ENCODE measurements at places on chromosomes 13 and 19.
A peak's percentile ranks its signal among the peaks of the same experiment; 100 is the strongest.

- no peak for DNase-seq
Observed at GRCh38 chr13:61833228-61833627, 417.6 kb upstream of the PCDH20 start.

GRCh38 chr19:47391510-47392223 is 27.7 kb downstream of the MEIS3 start:
- peak; percentile 68 for DNase-seq

DNA sequence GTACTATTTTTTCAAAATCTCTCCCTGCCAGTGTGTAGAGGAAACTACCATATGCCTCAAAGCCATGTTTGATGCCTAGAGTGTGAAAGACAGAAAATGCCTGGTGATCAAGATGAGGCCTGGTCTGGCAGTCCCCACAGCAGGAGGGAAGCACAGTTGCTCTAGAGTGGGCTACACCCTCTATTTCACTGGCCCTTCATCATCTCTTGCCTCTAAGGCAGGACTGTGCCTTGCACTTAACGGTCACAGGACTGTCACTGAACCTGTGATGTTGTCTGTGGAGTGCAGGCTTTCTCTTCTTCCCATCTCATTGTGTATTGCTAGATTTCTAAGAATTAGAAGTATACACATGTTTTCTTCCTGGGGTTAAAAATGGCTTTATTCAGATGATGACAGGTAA is 16.3 kb downstream of the POLR1D start:
- DNase-seq: no peak

DNA sequence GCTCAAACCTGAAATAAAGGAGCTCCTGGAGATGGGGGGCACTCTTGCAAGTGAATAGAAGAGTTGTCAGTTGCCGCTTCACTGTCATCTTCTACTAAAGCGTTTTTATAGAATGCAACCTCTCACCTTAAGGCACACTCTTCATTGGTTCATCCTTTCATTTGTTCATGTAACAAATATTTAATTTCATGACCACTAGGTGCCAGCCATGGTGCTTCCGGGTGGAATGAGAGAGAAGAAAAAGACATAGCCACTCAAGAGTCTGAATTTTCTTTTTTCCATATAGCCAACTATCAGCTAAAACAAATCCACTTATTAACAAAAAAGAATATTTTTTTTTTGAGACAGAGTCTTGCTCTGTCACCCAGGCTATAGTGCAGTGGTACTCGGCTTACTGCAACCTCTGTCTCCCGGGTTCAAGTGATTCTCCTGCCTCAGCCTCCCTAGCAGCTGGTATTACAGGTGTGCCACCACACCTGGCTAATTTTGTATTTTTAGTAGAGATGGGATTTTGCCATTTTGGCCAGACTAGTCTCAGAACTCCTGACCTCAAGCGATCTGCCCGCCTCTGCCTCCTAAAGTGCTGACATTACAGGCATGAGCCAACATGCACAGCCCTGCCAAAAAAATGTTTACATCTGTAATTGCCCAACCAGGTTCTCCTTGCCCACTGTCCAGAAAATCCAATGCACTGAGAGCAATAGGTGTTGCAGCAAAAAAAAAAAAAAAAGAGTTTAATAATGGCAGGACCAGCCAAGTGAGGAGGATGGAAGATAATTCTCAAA is 22.1 kb upstream of the SACS start:
- DNase-seq: no peak

- DNase-seq: no peak
Observed at GRCh38 chr19:47671499-47671898, 41.7 kb upstream of the EHD2 start.

DNA sequence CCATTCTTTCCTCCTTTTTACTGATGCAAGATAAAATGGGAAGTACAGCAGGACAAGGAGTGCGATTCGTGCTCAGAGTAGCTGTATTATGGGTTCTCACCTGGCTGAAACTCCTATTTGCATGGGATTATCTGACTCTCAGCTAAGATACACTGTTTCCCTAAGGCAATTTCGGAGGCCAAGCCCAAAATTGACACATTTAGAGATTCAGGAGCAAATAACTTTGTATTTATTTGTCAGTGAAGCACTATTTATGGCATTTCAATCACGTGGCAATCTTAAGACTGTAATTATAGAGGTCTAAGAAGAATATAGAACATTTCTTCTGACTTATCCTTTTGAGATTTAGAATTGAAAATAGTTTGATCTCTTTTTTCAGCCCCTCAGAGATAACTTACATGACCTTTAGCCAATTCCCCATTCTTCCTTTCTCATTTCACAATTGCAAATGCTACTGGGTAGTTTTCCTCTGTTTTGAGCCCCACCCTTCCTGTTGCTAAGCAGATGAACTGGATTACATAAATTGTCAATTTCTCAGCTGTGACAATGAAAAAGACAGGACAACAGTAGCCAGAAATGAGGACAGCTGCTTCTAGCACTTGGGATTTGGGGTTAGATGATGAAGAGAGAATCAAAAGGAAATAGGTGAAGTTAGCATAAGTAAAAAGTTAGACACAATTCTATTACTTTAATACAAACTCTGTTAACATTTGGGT is 122.7 kb upstream of the FRY start:
- DNase-seq: no peak

DNA sequence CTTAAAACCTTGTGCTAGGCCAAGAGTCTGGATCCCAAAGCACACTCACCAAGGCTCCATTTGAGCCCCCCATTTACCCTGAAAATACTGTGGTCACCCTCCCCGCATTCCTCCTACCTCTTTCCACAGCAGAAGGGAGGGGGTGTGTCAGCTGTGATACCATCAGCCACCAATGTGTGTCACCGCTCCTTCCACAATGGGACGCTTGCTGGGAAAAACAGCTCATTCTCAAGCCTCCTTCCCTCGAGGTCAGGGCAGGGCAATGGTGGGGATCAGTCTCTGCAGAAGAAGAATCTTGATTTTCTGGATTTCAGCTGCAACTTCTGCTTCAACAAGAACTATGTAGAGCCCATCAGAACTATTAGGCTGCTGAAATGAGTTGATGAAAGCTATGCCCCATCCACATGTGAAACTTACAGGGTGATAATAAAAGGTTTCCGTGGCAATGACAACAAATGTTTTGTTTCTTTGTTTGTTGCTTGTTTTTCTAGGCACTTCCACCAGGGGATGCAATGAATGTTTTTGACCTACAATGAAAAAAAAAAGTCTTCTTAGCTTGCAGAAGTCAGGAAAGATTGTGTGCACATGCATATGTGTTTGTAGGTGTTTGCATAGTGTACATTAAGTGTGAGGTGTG is 26.4 kb upstream of the ZNF507 start:
- DNase-seq: no peak

GRCh38 chr13:71759651-71760511 is 107.1 kb downstream of the DACH1 start:
- DNase-seq: no peak

DNA sequence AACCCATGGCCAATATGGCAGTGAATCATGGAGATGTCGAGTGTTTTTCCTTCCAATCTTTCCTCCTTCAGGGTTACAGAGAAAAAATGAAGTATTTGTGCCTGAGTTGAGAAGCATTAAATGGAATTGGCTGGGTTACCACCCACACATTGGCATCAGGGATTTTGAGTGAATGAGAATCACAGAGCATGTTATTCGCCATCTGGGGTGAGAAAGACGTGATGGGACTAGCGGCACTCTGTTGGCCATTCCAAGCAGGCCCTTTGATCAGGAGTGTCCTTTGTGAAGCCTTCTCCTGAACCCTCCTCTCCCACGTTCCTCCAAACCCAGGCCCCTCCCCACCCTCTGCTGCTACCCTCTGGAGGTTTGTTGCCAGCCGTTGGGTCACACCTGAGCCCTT is 84.2 kb upstream of the PCDH8 start:
- DNase-seq: no peak

GRCh38 chr19:12880551-12881171 is 588 bp downstream of the DNASE2 start:
- no peak for DNase-seq

DNA sequence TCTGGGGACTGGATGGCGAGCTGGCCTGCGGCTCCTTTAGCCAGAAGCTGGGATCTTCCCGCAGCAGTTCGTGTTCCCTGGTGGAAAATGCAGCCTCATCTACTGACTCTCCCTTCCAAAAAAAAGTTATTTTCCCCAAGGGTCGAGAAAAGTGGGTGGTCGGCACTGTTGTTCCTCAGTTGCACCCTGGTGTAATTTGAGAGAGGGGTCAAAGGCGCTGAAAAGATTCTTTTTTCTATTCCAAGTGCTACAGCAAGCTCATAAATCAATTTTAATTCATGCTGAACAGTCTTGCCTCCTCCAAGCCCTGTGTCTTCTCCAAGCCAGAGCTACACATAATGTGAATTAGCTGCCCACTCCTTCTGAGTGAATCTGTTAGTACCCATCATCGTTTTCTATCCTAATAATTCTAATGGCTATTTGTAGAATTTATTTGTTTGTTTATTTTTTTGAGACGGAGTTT is 774 bp downstream of the SLC25A15 start:
- DNase-seq: no peak

GRCh38 chr13:102128216-102128810 is 273.5 kb downstream of the FGF14 start:
- DNase-seq: no peak

GRCh38 chr13:23504180-23504579 is 66.0 kb upstream of the TNFRSF19 start:
- no peak for DNase-seq

DNA sequence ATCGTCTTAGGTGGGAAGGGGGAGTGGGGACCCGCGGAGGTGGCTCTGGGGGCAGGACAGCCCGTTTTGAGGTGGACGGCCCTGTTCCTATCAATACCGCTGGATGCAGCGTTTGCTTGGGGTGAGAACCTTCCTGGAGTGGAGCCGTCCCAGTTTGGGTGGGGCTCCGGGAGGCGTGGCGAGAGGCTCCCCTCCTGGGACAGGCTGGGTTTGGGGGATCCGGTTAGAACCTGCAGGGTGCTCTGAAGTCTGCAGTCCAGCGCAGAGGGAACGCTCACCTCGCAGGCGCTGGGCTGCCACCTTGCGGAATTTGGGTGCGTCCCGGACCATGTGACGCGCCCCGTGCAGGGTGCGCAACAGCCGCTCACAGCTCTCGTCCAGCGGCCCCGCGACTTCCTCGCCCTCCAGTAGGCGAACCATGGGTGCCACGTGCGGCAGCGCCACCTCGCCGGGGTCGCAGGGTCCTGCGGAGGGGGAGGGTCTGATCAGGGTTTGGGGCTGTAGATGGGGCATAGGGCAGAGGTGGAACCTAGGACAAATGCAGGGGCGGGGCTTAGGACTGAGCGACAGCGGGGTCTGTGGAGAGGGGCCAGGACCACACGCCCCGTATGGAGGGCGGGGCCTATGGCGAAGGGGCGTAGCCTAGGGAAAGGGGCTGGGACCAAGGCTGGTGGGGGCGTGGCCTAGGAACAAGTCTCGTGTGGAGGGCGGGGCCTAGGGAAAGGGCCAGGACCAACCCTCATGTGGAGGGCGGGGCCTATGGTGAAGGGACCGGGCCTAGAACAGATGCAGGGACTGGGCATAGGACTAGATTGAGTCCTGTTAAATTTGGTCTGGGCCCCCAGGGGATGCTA is 13.8 kb downstream of the SH2D3A start:
- no peak for DNase-seq

DNA sequence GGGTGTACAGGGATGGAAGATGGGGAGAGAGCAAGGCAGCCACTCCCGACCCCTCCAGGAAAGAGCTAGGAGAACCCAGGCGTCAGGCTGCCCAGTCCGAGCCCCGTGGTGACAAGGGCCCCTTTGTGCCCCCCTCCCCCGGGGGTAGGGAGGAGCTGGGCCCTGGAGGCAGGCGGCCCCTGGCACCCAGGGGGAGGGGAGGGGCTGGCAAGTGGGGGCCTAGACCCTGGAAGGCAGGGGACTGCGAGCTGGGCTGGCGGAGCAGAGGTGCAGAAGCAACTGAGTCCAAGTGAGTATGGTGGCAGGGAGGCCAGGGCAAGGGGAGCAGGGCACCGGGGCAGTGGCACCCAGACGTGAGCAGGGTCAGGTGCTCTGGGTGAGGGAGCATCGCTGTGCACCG is at the start of gene MAG:
Gene MAG, plus strand, starts transcription at position 246 of the 400 bp plus-strand sequence. CDS start 3,248 bp downstream, outside the sequence.
- peak; percentile 92 for DNase-seq

GRCh38 chr19:17170538-17171297 is 44.4 kb upstream of the USE1 start:
- no peak for DNase-seq

- no peak for DNase-seq
Observed at GRCh38 chr19:12733369-12734214, 892 bp downstream of the TRIR start.

- peak; percentile 88 for DNase-seq
Observed at GRCh38 chr19:56477429-56478338, 539 bp upstream of the ZNF667 start.

DNA sequence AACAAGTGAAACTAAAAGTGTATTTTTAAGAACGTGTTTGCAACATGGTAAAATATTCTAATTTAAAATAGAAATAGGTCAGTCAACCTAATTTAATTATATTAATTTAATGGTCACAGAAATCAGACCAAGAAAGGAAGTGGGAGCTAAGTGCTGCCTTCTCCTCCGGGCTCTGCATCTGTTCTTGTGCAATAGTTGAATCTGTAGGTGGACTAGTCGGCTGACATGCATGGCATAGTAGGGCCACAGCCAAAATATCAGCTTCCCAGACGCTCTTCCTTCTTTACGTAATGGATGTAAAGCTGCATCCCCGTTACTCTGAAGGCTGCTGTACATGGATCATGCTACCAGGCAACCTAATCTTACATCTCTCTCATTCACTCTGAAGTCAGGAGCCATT is 47.3 kb downstream of the COL4A1 start:
- no peak for DNase-seq

DNA sequence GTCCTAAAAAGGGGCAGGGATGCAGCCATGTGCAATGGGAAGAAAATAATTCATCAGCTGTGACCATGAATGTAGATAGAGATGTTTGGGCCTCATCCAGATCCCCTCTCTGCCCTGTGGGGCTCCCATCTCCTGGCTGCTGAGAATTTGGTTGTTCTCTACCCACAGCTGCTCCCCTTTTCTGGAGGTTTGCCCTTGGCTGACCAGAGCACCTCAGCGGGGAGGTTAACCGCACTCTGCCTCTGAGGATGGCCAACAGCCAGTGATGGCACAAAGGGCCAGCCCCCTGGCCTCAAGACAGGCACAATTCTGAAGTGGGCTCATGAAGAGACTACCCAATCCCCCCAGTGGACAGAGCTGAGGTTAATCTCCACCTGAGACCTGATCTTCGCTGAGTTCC is 61.5 kb upstream of the SERP2 start:
- no peak for DNase-seq

GRCh38 chr19:11234486-11235075 is 4.8 kb upstream of the ANGPTL8 start:
- DNase-seq: no peak

- DNase-seq: no peak
Observed at GRCh38 chr13:21594715-21595545, 9.0 kb downstream of the MICU2 start.

DNA sequence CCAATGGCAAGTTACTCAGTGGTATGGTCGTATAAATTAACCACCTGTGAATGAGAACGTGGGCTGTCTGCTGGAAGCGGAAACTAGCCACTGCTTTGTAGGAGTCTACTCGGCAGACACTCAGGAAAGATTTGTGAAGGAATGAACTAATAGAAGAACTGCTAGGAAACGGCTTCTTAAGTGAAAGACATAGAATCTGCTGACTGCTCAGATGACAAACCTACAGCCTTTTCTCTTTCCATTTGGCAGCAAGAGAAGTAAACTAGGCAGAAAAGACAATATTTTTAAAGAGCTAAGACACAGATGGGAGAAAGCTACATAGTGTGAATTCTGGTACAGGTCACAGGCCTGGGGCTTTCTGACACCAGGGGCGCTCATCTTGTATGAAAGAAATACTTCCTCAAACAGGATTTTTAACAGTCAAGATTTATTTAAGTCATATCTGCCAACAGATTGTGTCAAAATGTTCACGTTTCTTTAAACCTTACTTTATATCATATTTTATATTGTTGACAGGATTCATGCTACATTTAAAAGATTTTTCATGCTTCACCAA is 78.4 kb downstream of the MIPEP start:
- DNase-seq: no peak
